ENCODE measurements at places on chromosomes 11 and 22.

DNA sequence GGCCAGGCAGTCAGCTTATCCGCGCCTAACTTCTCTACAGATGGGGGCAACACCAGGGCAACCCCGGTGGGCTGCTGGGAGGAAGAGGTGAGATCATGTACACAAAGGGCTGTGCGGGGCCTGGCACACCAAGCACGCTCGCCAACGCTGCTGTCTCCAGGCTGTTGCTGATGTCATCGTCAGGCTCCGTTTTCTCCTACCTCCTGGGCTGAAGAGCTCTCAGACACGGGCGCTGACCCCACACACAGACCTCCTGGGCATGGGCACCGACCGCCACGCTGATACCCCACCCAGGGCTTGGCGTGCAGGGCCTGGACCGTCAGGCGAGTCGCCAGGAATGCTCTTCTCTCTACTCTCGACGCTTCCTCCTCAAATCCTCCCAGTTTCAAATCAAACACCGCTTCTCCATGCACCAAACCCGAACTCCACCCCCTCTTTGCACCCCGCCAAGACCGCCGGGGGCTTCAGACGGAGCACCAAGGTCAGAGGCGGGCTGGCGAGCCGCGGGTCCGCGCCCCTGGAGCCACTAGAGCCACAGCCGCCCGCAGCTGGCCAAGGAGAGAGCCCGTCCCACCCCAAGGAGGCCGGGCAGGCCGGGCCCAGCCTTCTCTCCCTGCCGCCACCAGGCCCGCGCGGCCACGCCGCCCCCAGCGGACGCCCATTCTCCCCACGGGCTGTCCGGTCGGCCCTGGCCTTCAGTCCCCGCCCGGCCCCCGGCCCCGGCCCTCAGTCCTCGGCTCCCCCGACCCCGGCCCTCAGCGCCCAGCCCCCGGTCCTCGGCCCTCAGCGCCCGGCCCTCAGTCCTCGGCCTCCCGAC is 772 bp downstream of the SBF1 start:
- no peak for DNase-seq

DNA sequence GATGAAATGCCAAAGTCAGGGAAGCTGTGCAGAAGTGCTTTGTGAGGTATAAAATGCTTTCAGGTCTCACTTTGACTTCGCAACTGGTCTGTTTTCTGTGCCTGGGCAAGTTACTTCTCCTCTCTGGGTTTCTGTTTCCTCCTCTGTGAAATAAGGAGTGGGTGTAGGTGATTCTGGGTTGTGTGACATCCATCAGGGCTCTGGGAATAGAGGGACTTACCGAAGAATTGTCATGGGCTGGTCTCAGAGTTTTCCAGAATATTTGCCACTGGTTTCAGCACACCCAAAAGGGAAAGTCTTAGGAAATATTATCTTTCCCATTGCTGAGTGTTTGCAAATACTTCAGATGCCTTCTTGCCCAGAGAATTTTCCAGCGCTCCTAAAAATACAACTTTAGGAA is 118.4 kb downstream of the KIAA1671 start:
- no peak for DNase-seq

GRCh38 chr11:20250644-20251247 is 90.5 kb upstream of the DBX1 start:
- DNase-seq, result no peak

- DNase-seq, result no peak
These were observed 49.1 kb upstream of the MUC15 start for GRCh38 chr11:26621132-26621531.

GRCh38 chr22:16987822-16988221 is 20.2 kb downstream of the GAB4 start:
- no peak for DNase-seq

GRCh38 chr11:117838901-117839300 is 14.4 kb upstream of the FXYD2 start:
- DNase-seq, result no peak

DNA sequence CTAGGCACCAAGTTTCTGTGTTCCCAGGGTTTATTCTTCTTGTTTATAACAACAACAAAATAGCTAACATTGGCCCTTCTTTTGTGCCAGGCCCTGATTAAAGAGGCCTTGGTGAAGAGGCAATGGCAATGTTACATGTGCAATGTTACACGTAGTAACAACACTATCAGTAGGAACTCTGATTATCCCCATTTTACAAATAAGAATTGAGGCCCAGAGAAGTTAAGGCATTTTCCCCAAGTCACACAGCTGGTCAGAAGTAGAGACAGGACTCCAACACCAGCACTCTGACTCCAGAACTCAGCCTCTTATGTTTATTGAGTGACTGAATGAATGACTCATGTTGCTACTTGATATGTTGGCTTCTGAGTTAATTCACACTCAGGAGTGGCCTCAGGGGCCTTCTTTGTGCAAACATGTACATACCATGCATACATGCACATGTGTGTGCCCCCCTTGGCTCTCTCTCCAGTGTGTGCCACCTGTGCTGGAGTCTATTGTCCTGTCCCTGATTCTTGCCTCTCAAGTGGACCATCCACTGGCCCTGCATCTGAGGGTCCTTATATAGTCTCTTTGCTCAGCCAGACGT is 98.4 kb downstream of the TP53I11 start:
- DNase-seq, result no peak

DNA sequence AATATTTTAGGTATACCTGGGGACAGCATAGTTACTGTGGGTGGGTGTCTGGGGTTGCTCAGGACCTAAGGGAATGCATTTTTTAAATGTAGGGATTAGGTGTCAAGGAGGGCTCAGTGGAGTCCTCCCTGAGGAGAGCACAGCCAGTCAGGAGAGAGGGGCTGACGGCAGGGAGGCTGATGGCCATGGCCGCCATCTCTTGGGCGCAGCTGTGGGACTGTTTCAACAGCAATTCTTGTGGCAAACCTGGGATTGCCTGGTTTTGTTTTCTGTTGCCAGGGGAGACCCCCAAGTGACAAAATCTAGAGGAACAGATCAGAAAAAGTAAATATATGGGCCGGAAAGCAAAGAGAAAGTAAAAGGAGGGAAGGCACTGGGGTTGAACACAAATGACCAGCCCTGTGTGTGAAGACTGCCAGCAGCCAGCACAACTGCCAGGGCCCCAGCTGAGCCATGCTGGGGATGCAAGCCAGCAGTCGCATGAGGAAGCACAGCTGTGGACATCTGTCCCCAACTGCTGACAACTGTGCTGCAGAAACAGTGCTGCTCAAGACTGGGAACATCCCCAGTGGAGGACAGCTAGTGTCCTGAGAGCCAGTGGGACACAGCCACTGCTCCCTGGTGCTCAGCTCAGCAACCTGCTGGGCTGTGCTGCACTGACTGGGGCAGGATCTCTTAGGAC is 10.5 kb downstream of the MIF start:
- DNase-seq, result no peak

- DNase-seq, result no peak
These were observed 120.6 kb upstream of the LMO1 start for GRCh38 chr11:8384199-8384821.

DNA sequence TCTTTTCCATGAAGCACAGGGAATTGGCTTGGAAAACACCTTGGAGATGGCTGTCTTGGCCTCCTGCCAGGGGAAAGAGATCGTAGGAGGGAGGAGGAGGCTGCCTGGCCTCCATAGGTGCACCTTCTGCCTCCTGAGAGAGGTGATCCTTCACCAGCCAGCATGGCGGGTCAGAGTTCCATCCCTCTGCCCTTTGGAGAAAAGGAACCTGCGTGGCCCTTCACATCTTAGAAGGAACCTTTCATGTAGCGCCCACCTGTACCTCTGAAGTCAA is 58.2 kb upstream of the DRD2 start:
- DNase-seq, result no peak

DNA sequence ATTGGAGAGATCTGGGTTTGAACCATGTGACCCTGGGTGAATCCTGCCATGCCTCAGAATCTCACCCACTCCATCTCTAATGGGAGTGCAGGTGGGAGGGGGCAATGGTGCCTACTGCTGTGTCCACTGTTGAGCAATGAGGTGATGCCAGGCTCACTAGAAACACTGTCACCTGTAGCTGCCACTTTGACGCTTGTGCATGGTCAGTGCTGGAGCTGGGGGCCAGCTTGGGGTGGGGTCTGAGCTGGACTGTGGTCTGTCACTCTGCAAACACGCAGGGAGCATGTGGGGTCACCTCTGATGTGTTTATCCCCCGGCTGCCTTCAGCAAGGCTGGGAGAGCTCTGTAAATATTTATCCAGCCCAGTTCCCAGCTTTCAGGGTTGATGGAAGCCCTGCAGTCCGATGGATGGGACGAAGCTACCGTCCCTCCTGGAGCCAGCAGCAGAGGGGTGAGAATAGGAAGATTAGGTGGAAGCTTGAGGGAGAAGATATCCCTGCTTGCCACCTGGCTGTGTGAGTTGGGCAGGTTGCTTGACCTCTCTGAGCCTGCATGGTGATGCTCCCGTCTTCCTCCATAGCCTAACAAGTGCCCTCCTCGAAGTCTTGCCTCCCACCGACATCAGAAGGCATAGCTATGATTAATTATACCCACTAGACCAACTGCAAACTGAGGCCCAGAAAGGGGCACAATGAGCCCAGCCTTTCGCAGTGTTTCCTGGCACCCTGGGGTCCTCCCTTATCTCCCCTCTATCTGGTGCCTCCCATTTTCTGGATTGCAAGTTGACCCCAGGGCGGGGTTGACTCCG is 1.7 kb downstream of the MMP11 start:
- no peak for DNase-seq

DNA sequence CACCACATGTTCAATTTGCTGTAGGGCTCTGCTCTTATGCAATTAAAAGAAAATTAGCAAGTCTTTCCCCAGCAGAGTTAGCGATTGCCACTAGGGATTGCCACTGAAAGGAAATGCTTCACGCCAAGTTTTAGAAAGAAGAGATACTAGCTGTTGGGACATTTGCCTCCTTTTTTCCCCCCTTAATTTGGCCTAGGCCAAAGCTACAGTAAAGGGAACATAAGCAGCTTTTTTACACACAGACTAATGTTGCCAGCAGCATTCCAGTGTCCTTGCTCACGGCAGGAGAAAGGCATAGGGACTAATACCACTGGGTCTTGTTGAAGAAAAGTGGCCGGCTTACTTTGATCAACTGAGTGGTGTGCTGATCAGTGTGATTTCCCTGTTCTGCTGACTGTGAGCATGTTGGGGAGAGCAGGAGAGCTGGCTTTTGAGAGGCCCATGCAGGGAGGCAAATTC is 71.2 kb downstream of the PHF21A start:
- DNase-seq, result no peak

DNA sequence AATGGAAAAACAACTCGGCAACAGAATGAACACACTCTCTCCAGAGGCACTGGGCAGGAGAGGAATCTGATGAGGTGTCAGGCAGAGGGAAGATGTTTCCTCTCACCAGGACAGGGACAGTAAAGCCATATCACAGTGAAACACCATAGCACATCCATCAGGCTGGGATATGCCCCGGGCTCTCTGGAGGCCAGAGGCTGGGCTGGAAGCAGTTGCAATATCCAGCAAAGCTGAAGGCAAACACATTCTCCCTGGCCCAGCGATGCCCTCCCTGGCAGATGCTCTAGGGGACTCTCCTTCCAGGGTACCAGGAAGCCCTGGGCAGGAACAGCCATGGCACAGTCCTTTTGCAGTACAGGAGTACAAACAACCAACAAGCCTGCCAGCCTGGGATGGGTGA is 11.1 kb downstream of the RSPH14 start:
- no peak for DNase-seq

- DNase-seq, result no peak
These were observed 32.8 kb upstream of the PPARA start for GRCh38 chr22:46117206-46118199.

GRCh38 chr11:94722735-94723134 is 45.4 kb upstream of the AMOTL1 start:
- DNase-seq, result no peak

DNA sequence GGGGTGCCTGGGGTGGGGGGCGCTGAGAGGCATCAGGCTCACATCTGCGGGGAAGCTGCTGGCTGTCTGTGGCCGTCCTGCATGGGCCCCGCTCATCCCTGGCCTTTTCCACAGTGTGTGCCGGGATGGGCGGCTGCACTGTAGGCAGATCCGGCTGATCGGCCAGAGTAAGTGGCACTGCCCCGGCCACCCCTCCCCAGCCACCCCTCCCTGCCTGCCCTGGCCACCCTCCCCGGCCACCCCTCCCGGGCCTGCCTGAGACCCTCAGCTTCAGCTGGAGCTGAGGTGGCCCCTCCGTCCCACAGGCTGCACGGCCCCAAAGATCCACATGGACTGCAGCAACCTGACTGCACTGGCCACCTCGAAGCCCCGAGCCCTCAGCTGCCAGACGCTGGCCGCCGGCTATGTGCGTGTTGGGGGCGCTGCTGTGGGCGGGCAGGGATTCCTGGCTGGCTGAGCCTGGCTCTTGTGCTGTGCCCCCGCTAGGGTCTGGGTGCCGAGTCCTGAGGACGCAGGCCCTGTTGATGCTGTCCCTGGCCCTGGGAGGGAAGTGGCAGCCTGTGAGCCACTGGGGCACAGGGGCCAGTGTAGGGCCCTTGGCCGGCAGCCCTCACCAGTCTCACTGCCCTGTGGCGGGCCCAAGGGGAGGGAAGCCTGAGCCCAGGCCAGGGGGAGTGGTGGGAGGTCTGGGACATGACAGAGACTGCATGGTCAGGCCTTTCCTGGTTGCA is 10.9 kb downstream of the MUC2 start:
- DNase-seq, result no peak

- DNase-seq, result no peak
These were observed 11.9 kb downstream of the MICALL1 start for GRCh38 chr22:37917874-37918548.

DNA sequence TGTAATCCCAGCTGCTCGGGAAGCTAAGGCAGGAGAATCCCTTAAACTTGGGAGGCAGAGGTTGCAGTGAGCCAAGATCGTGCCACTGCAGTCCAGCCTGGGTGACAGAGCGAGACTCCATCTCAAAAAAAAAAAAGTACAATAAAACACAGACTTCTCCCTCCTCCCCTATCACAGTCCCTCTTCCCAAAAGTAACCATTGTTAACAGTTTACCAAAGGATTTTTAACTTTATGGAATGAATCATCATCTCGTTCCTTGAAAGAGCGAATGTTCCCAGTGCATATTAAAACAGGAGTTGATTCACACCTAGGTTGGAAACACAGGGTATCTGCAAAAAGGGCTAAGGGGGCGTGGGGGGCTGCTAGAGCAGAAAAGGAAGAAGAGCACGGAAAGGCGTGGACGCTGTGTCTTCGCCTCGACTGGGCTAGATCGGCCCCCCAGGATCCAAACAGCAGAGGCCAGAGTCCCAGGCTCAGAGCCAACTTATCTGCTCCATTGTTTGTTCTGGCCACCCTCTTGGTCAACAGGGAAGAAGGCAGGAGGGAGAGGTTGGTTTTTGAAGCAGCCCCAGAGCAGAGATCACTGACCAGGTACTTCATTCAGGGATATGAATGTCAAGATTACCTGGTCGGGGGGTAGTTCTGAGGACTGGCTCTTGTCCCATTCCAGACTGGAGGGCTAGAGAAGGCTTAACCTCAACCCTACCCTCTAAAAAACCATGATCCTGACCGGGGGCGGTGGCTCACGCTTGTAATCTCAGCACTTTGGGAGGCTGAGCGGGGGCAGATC is 2.1 kb upstream of the AHNAK start:
- DNase-seq, result no peak

DNA sequence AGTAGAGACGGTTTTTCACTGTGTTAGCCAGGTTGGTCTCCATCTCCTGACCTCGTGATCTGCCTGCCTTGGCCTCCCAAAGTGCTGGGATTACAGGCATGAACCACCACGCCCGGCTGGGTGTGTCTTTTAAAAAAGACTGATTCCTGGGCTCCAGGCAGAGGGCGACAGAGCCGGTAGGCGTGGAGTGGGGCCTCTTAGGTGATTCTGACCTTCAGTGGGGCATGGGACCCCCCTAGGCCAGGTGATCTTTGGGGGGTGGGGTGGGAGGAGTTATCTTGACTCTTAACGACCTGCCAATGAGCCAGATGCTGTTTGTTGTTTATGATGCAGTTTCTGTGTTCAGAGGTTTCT is 12.9 kb upstream of the SORL1-AS1 start:
- no peak for DNase-seq
